Fibroblast of the conjunctiva (primary cell): ENCODE measurements at places on chromosomes 5 and 9.

GRCh38 chr9:68834931-68835520 lies 130.0 kb downstream of the PIP5K1B start:
- no peak for DNase-seq

- DNase-seq: no peak
Observed at GRCh38 chr5:116557669-116558271, 16.9 kb downstream of the SEMA6A start.

DNA sequence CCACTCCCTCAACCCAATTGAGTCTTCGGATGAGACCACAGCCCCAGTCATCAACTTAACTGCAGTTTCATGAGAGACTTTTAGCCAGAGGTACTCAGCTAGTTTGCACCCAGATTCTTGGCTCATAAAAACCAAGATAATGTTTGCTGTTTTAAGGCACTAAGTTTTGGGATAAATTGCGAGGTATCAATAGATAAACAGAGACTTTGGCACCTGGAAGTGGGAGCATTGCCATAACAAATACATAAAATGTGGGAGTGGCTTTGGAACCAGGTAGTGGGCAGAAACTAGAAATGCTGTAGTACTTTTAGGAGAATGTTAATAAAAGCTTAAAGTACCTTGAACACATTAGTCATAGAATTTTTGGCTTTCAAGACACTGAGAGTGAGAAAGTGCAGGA lies 439.8 kb downstream of the SH3GL2 start:
- no peak for DNase-seq

- DNase-seq: no peak
Observed at GRCh38 chr9:114048533-114049415, 29.3 kb downstream of the AMBP start.

DNA sequence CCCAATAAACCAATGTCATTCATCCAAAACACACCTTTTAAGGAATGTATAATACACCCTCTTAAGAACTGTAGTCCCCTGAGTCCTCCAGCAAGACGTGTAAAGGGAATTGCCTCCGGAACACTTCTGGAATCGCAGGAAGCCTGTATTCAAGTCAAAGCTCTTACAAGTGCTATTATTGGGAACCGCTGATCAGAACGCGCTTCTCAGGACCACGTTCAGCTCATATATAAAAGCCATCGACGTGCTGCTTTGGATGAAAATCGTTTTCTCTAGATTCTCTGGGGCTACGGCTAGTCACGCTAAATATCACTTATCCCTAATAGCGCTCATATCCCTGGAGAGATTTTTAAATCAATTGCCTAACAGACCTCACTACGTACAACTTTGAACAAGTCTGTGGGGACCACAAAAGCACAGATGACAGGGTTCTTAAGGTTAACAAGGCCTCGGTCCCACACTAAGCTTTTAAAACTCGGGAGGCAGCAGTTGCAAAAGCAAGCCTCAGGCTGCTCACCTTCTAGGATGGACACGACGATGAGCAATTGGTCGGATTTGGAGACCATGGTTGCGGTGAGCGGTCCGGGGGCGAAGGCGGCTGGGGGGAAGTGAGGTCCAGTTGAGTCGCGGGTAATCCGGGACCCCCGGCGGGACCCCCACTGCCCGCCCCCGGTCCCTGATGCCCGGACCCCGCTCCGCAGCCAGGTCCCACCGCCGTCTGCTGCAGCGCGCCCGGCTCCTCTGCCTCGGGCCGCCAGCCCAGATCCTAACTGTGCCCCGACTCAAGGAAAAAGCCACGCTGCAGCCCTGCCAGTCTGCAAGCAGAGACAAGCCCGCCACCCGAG lies 548 bp downstream of the CEP120 start:
- DNase-seq: peak; percentile 6

- no peak for DNase-seq
Observed at GRCh38 chr5:54088081-54088480, 222.3 kb downstream of the ARL15 start.

GRCh38 chr5:52010454-52010853 lies 627.2 kb downstream of the ISL1 start:
- DNase-seq: no peak

DNA sequence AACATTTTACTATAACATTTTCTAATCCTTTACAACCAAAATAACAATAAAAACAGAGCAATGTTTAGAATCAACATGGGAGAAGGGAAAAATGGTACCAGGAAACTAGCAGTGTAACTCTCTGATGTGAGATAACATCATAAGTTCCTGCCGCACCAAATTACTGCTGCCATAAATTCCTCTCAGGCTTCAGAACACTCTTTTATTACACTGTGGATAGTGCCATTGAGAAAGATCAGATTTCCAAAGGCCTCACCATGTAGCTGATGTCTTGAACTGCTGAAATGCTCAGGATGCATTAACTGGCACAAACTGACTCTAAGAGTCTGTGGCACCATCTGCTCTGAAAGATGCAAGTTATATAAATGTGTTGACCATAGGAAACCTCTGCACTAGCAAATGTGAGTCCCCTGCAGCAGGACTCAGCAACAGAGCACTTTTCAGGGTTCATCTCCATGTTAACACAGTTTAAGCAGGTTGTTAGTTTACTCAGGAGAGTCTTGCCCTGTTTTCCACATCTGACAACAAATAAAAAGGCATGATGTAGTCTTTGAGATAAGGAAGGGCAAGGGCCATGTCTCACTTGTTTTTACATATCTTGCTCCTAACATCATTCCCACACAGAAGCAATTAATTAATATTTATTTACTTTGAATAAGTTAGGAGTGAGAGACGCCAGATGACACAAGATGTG lies 218.1 kb downstream of the CETN3 start:
- DNase-seq: no peak

DNA sequence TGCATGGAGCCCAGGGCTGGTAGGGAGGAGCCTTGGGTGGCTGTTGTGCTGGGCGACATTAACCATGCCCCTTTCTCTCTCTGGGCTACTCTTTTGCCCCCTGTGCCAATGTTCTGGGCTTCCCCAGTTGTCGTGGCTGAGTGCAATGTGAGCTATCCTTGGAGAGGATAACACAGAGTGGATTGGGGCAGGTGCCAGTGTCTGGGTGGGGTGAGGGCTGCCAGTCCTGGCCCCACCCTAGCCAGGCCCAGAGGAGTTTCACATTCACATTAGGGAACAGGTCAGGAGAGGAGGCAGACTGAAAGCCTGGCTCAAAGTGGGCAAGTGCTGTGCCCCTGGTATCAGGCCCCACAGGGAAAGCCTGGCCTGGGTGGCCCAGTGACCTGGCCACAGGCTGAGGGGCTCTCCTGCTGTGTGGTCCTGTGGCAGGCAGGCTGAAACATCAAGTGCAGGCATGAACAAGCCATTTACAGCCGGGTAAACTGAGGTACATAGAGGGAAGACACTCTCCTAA lies 7.5 kb upstream of the NDST1 start:
- no peak for DNase-seq

DNA sequence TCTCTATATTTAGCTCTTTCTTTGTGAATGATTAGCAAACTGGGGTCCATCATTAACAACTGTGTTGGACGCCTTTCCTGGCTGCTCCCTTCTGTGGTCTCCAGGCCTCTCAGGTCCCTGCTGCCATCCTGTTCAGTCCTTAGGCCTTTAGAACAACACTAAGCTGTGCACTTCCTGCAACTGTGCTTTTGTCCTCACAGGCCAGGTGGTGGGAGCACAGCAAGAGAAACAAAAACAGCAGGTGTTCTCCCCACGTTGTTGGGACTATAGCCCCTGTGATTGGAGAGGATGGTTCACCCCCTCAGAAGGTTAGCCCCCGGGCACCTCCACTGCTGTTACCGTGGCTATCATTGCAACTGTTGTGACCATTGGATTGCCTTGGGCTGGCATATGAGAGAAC lies 41.7 kb upstream of the CLINT1 start:
- DNase-seq: no peak

DNA sequence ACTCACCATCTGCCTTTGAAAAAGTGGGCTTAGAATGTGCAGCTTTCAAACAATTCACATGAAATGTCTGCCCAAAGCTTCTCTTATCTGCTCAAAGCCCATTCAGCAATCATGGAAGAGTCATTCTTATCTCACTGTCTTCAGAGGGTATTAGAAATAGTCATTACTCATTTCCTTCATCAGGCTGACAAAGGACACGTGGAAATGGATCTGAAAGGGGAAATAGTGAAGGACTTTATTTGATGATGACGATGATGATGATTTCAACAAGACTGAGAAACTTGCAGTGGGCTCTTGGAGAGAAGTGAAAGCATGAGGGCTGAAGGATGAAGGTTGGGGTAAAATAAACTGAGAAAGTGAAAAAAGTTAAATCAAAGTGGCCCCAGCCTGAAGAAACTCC lies 194.3 kb downstream of the SMARCA2 start:
- no peak for DNase-seq

DNA sequence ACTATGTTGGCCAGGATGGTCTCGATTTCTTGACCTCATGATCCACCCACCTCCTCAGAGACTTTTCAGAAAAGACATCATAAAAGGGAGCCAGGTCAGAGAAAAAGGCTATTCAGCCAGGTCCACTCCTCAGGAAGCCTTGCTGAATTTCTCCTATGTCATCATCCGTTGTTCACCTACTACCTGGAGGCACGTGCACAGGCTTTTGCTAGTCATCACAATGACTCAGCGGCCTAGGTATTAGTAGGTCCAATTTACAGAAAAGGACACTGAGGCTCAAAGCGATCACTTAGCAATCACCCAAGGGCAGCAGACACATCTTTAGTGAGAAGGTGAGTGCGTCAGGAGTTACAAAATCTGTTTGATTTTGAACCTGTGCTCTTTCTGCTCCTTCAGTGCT lies 72.3 kb upstream of the RAD23B start:
- no peak for DNase-seq

DNA sequence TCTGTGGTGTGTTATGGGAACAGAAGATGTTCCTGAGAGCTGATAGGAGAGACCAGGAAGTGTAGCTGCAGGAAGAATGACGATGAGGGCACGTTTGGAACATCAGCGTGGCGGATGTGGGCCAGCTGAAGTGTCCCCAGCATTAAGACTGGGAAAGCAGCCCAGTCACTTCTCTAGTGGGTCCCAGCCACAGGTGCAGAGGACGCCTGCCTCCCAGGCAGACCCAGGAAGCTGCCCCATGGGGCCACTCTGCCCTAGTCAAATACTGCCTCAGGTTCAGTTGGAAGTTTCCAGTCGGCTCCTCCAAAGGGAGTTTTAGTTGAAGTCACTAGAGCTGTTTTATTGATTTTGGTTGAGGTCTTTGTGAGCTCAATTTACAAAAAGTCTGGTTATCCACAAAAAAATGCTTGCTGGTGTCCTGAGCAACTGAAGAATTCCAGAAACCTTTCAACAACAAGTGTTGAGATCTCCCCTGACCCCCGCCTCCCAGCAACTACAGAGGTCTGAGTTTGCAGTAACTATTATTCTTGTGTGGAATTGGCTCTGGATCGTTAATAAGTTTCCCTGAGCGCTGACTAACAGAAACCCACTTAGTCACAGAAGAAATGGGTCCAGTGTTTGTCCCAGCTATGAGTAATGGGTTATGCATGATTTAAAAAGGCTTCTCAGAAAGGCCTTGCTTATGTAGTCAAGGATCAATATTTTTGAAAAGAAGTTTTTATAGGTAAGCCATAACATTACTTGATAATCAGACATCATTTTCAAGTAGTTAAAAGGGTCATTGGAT lies 294.1 kb downstream of the FANCC start:
- DNase-seq: no peak

DNA sequence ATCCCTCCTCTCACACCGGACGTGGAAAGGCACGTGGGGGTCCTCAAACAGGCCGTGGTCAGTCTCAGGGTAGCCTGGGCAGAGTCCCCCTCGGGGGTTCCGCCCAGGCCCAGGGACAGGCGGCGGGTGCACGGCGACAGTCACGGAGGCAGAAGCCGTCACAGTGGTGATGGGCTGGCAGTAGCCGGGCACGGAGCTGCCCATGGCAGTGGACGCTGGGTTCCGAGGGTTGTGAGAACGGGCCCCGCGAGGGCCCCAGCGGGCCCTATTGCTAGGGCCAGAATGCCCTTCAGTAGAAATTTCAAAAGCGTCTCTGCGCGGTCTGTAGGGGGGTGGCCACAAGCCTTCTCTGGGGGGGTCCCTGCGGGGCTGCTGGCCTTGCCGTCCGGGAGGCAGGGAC lies 69.8 kb downstream of the PTCH1 start:
- no peak for DNase-seq

GRCh38 chr5:90440644-90441043 lies 31.1 kb upstream of the CETN3 start:
- no peak for DNase-seq

- DNase-seq: no peak
Observed at GRCh38 chr5:60519372-60519771, 180.6 kb downstream of the DEPDC1B start.

- DNase-seq: no peak
Observed at GRCh38 chr5:156621719-156622118, 228.4 kb upstream of the PPP1R2B start.

GRCh38 chr9:2785060-2785950 lies 58.6 kb downstream of the PUM3 start:
- DNase-seq: no peak

DNA sequence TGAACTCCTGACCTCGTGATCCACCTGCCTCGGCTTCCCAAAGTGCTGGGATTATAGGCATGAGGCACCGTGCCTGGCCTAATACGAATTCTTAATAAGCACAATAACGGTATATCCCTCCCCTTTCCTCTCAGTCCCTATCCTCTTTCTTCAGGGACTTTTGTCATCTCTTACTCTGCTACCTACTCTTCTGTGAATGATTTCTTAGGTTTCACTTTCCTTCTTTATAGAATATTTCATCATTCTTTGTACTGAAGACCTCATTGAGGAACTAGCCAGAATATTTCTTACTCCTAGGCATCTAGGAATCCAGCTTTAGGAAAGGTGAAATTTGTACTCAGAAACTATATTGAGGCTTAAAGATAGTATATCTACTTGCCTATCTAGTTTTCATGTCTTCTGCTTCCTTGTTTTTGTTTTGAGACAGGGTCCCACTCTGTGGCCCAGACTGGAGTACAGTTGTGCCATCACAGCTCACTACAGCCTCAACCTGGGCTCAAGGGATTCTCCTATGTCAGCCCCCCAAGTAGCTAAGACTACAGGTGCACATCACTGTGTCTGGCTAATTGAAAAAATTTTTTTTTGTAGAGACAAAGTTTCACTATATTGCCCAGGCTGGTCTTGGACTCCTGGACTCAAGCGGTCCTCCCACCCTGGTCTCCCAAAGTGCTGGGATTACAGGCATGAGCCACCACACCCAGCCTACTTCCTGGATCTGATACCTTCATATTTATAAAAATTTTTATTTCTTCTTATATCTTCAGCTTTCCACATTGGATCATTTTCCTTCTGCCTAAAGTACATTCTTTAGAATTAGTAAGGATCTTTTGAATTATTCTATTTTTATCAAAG lies 69.7 kb downstream of the GPBP1 start:
- no peak for DNase-seq

DNA sequence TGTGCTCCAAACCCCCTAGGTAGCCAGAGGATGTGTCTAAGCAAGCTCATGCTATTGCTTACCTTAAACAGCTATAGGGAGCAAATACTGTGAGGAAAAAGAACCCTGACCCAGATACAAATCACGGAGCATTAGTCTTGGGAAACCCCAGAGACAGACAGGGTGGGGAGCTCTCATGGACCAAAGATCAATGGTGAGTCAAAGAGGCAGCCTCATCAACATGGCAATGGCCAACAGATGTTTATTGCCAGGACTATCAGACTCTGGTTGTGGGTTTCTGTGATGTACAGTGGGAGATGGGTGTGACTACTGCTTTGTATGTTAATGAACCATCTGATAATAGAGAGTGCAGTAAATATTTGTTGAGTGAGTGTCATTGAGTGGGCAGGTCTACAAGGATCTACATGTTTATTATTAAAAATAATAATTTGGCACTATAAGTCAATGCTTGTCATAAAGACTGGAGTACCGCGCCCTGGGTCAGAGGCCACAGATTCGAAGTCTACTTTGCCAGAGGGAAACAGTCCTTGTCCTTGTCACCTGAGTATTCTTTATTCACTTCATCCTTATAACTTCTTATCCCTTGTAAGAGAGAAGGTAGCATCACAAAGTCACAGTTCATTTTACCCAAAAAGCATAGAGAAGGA lies 56.5 kb upstream of the RAI14 start:
- no peak for DNase-seq
